ENCODE measurements at places on chromosomes 12 and 14.

DNA sequence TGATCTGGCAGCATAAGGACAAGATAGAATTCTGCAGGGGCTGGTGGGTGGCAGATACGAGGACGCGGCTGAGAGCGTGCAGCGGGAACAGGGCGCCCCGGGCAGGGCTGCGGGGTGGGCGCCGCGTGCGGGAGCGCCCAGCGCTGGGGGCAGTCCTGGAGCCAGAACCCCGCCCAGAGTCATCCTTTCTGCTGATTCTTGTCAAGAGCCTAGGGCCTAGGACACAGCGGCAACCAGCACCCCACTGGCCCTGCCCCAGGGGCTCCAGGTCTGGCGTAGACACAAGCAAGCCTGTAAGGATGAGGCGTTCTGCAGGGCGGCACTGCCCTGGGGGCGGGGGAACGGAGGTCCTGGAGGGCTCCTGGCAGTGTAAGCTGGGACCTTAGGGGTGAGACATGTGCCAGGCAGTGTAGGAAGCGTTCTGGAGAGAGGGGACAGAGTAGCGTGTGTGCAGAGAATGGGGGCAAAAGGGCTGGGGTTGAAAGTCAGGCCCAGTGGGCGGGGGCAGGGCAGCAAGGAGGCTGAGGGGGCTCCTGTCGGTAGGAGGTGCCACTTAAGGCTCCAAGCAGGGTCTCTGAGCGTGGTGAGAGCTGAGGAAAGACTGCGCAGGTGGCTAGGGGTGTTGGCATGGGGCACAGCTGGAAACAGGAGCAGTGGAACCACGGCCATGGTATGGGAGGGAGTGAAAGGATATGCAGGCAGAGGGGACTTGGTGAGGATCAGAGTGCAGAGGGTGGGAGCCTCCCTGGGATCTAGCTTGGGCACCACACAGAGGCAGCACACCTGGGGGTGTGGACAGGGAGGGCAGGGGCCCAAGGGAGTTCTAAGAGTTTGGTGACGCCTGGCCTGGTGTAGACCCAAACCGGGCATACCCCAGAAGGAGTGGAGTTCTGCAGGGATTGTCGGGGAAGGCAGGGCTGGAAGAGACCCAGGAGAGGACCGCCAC, 845 bp upstream of the AHNAK2 start:
- DNase-seq, result peak; percentile 38

DNA sequence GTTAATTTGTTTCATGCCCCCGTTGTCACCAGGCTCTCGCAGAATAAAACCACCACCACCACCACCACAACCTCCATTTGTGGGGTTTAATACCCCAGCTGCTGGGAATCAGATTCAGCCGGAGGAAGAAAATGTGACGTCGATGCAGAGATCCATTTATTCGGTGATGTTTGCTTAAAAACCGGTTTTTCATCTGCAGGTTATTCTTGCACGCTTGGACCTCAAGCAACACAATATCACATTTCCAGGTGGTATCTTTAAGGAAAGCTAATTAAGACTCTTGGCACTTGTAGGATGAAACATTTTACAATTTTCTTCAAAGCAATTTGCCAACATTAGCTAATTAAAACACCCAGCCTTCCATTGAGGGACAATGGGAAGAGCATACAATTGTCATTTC, 39.8 kb downstream of the SPRING1 start:
- DNase-seq, result no peak

DNA sequence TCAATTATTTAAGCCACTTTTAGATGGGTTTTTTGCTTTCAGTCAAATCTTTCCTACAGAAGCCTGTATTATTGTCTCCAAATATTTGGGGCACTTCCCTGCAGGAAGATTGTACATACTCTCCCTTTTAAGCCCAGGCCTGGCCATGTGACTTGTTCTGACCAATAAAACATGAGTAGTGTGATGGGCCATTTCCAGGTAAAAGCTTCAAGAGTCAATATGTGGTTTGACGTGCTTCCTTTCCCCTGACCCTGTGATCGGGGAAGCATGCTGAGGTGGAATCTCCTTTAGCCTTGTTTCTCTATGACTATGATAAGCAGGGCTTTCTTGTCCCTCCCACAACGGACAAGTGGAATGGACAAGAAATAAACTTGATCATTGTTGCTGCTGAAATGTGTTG, 14.2 kb upstream of the NIN start:
- no peak for DNase-seq

- DNase-seq, result no peak
Measured at GRCh38 chr12:121036810-121037326, 2.2 kb downstream of the OASL start.

DNA sequence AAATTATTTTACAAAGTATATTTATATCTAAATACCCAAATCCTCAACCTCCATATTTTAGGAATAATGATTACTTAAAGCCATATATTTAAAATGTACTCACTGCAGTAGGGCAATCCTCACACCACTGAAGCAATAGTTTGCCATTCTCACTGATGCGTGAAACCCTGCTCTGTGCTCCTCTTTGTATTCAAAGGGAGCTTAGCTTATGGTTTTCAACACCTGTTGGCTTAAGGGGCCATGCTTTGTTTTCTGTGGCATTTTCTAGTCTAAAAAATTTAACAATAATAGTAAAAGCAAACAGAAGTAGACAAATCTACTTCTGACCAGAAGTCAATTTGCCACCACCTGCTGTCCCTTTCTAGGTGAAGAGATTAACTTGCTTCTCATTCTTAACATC, 294.6 kb downstream of the FLRT2 start:
- DNase-seq, result no peak

GRCh38 chr14:75138492-75138891, 11.6 kb upstream of the NEK9 start:
- DNase-seq, result no peak

GRCh38 chr14:105505101-105505500, 14.1 kb downstream of the TEDC1 start:
- DNase-seq, result no peak

DNA sequence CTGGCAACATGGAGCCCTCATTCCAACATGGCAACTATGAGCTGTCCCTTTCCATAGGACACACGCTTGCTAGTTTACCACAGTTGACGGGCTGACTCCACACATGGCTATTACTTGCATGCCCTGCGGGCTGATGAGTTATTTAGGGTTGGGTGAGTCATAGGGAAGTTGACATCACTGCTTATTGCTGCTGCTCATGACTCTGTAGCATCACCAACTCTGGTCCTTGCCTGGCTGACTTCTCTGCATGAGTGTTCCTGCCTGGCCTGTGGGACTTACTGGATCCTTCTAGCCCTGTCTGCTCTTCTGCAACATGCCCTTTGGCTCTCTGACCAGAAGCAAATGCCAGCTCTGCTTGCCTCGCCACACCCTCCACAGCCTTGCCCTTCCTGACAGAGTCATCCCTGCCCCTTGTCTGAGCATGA, 199.5 kb downstream of the ANO6 start:
- no peak for DNase-seq

- DNase-seq, result no peak
Measured at GRCh38 chr14:75699331-75699730, 38.3 kb downstream of the TTLL5 start.

DNA sequence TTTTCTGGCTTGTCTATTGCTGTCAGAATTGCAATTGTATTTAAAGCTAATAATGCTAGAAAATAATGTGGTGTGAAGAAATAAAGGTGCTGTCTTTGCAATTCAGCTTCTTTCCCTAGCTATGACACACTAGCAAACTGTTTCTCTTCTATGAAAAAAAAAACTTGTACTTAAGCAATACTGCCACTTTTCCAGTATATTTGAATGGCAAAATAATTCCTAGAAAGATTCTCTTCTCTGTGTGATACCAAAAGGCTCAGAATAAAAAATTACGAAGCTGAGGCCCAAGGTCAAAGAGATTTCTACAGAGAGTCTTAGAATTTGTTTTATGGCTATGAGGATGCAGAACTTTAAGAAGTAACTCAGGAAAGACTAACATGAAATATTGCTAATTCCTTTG, 235.5 kb downstream of the ADAMTS20 start:
- no peak for DNase-seq

DNA sequence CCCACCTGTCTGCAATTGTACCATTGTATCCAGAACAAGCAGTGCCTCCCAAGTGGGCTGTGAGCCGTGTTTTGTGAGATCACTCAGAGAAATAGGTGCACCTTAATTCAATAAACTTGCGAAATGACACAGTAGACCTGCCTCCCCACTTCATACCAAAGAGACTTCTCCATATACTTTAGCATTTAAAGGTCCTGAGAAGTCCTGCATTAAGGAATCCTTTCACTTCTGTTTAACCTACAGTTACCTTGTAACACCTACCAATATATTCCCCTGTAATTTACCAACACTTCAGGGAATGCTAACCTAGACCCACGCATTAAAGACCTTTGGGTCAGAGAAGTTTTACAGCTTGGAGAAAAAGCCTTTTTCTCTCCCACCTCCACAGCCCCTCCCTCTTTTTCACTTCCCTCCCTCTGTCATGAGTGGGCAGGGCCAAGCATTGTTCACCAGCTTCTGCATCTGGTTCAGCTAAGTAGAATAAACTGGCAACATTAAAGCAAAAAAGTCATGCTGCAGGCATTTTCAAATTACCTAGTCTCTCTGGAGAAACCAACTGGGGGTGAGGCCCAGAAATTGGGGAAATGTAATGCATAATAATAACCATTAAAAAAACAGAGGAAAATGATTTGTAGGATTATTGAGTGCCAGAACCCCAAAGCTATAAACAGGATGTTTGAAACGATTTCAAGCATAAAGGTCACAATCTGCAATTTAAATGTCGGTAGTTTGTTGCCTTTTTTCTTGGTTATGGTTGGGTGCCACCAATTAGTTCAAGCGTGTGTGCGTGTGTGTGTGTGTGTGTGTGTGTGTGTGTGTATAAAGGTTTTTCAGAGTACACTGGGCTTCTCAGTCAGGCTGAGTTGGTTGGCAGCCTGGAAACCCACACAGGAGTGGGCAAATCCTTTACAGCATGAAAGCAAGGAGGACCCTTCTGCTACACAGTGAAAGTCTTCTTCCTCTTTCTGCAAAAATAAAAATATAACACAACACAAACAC, 13.7 kb upstream of the WSCD2 start:
- no peak for DNase-seq

- no peak for DNase-seq
Measured at GRCh38 chr12:109871668-109872314, 8.6 kb downstream of the GLTP start.

GRCh38 chr14:55780156-55780946, 200.3 kb downstream of the KTN1 start:
- DNase-seq, result no peak

DNA sequence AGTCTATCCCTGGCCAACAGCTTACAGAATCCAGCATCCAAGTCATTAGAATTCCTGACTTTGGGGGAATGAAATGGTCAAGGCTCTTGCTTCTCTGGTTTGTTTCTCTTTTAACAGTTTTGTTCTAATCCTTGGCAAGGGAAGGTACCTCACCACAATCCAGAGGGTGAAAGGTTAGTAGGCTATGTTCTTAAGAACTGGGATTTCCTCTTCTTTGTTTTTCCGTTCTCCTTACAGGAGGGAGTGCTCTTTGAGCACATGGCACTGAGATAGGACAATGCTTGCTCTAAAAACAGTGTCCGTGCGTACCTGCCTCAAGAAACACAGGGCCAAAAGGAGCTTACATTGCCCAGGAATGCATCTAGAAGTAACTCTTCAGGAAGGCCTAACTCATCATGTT, 156.6 kb downstream of the GCH1 start:
- no peak for DNase-seq

- DNase-seq, result no peak
Measured at GRCh38 chr12:84636801-84637290, 275.8 kb downstream of the SLC6A15 start.

All from H9 (cell line).